ENCODE measurements at places on chromosomes 2 and 18.

DNA sequence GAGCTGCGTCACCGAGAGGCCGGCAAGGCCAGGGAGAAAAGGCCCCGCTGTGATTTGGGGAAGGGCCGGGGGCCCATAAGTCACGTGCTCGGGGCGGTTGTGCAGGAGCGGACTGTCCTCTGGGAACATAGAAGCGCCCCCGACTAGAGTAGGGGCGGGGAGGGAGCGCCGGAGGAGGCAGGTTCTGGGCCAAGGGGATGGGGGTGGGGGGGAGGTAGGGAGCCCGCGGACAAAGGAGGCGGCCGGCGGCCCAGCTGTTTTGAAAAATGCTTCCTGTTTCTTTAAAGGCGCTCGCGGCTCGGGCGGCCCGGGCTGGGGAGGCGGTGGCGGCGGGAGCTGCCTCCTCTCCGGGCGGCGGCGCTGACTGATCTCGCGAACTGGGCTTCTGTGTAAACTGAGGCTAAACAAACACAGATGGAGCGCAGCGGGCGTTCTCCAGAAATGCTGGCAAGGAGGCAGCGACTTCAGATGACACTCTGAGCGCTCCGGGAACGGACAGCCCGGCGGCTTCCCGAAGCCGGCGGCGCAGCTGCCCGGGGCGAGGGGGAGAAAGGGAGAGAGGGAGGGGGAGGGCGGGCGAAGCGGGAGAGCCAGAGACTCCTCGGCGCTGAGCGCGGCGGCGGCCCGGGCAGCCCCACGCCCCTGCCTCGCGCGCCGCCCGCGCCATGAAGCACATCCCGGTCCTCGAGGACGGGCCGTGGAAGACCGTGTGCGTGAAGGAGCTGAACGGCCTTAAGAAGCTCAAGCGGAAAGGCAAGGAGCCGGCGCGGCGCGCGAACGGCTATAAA lies at the start of gene ATOH8:
ATOH8 (plus strand) TSS at position 467 of the 788 bp plus-strand sequence; CDS start at position 666, 199 bp downstream.
- no peak for DNase-seq

DNA sequence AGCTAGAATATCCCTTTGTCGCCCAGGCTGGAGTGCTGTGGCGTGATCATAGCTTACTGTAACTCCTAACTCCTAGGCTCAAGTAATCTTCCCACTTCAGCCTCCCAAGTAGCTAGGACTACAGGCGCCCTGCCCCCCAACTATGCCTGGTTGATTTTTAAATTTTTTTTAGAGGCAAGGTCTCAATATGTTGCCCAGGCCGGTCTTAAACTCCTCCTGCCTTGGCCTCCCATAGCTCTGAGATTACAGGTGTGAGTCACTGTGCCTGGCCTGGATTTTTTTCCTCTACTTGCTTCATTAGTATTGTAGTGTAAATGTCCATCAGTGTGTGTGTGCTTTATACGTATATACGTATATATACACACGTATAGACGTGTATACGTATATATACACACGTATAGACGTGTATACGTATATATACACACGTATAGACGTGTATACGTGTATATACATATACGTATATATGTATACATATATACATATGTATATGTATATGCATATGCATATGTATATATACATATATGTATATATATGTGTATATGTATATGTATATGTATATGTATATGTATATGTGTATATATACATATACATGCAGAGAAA lies 124.4 kb downstream of the DIS3L2 start:
- no peak for DNase-seq

- no peak for DNase-seq
Observed at GRCh38 chr2:106577255-106577651, 90.1 kb downstream of the CD8B2 start.

GRCh38 chr2:122079844-122080243 lies 324.4 kb downstream of the TSN start:
- no peak for DNase-seq

DNA sequence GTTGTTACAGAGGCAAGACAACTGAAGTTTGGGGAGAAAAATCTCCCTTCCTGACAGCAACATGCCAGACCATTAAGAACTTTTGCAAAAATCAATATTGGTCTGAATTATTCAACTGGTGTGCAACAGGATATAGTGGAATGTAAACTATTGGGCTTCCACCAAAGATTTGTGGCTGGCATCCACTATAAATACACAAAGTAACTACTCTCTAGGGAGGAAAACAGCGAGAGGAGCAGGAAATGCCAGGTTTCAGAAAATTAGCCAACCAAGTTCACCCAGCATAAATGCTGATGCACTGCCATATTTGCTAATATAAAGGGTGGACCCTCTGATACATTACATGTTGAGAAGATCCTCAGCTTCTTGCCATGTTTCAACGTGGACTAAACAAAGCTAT lies 267.6 kb upstream of the LYPD1 start:
- DNase-seq = no peak

DNA sequence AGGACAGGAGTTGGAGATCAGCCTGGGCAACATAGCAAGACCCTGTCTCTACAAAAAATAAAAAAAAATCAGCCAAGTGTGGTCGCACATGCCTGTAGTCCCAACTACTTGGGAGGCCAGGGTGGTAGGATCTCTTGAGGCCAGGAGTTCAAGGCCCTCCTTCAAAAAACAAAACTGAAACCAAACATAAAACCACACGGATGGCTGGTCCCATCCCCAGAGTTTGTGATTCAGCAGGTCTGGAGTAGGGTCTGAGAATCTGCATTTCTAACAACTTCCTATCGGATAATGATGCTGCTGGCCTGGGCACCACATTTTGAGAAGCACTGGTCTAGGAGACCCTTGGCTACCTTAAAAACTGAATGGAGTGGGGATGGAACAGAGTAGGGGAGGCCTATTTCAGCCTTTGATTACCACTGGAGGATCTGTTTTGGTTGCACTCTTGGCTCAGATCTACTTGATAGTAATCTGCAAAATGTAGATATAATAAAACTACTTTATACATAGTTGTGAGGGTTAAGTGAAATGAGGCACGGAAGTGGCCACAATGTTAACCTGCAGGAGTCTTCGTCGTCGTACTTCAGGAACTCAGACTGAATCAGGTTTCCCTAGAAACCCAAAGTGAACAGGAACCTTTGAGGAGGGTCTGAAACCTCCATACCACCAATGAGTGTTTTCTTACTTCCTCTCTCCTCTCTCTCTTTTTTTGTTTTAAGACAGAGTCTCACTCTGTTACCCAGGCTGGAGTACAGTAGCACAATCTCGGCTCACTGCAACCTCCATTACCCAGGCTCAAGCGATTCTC lies 25.5 kb upstream of the NFE2L2 start:
- no peak for DNase-seq

- DNase-seq = no peak
Observed at GRCh38 chr2:181853696-181854095, 37.8 kb upstream of the ITPRID2 start.

GRCh38 chr2:101887328-101887727 lies 104.4 kb upstream of the IL1R2 start:
- no peak for DNase-seq

GRCh38 chr2:86035376-86035882 lies 70.3 kb downstream of the POLR1A start:
- no peak for DNase-seq

GRCh38 chr2:238513346-238513745 lies 86.6 kb downstream of the ASB1 start:
- DNase-seq = no peak

- DNase-seq = no peak
Observed at GRCh38 chr2:144261336-144261735, 258.6 kb downstream of the ZEB2 start.

DNA sequence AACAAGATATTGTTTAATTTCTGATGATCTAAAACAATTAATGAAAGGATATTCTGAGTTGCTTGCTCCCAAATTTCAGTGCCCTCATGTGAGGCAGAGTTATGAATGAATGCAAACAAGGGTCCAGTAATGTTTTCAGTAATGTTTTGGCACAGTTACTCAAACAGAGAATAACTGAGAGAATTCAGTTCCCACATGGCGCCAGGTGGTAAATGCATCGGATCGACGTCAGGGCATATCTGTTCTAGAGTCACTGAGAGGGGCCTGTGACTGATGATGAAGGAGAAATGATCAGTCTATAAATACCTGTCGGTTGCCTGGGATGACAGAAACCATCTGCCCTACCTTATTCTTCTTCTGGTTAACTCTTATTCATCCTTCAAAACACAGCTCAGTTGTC lies 81.4 kb downstream of the KCNS3 start:
- DNase-seq = no peak

DNA sequence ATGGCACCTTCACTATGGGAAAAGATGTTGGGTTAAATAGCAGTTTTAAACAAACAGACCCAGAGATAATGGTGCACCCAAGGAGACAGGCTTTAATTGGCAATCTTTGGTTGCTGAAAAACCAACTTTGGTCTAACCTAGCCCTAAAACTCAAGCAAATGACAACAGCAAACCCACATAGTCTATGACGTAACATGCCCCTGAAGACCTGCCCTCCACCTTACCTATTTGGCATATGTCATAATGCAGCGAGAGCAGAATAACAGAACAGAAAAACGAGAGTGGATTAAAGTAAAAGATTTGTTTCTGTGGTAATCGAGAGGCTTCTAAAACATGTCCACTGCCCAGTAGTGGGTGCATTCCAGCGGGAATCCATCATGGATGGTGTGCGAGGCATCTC lies 200.7 kb downstream of the DCDC2C start:
- DNase-seq = no peak
